Esophagus squamous epithelium (tissue), 5 donors: ENCODE measurements at places on chromosomes 1 and 21.

GRCh38 chr1:113540335-113540734, 150.0 kb downstream of the MAGI3 start:
- H3K36me3 ChIP-seq: no peaks in the 10 kb centered on the region
- no peak overlapping the region for H3K27ac ChIP-seq
- no peak for DNase-seq

- H3K4me3 ChIP-seq: no peak overlapping the region
- H3K4me1 ChIP-seq: no peaks in the 10 kb centered on the region
- no peaks in the 10 kb centered on the region for H3K27me3 ChIP-seq
Measured at GRCh38 chr1:202665417-202665816, 44.8 kb downstream of the SYT2 start.

GRCh38 chr1:2980849-2981248, 40.4 kb upstream of the ACTRT2 start:
- no peak overlapping the region for H3K4me3 ChIP-seq
- no peak for DNase-seq
- H3K27me3 ChIP-seq: no peaks in the 10 kb centered on the region
- no peaks in the 10 kb centered on the region for H3K4me1 ChIP-seq
- H3K36me3 ChIP-seq: no peaks in the 10 kb centered on the region
- no peak overlapping the region for H3K27ac ChIP-seq

- no peak overlapping the region for H3K27ac ChIP-seq
- H3K36me3 ChIP-seq: no peaks in the 10 kb centered on the region
- no peak overlapping the region for H3K4me3 ChIP-seq
- no peaks in the 10 kb centered on the region for H3K27me3 ChIP-seq
- DNase-seq: no peak
Measured at GRCh38 chr1:24481843-24482610, 20.6 kb upstream of the RCAN3 start.

- DNase-seq: no peak
- H3K4me3 ChIP-seq: no peak overlapping the region
Measured at GRCh38 chr1:167059045-167059808, 30.9 kb downstream of the GPA33 start.

- no peaks in the 10 kb centered on the region for H3K27me3 ChIP-seq
- H3K4me1 ChIP-seq: no peaks in the 10 kb centered on the region
- H3K4me3 ChIP-seq: no peak overlapping the region
- no peaks in the 10 kb centered on the region for H3K36me3 ChIP-seq
Measured at GRCh38 chr1:67892476-67893125, 59.3 kb upstream of the GNG12 start.

DNA sequence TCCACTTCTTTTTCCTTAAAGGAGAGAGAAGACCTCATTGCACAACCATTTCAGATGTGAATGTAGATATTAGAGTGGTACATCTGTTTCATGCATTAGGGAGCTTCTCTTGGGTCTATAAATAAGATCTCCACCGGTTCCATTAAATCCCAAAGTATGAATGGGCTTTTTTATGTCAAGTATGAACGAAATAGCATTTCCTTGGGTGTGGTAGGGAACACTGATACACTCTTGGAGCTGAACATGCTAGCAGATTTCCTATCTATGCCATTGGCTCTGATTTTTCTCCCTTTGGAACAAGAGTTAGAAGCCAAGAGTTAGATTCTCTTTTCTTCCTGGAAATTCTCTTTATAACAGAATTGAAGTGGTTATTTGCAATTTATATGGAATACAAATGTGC, 245.6 kb upstream of the ADAMTS5 start:
- H3K4me3 ChIP-seq: no peak overlapping the region
- H3K36me3 ChIP-seq: no peaks in the 10 kb centered on the region
- H3K27me3 ChIP-seq: no peaks in the 10 kb centered on the region
- H3K27ac ChIP-seq: no peak overlapping the region
- H3K4me1 ChIP-seq: no peaks in the 10 kb centered on the region
- DNase-seq: no peak

- DNase-seq: no peak
- H3K27ac ChIP-seq: peak overlapping the region; percentile 1
- no peak overlapping the region for H3K4me3 ChIP-seq
- H3K36me3 ChIP-seq: peaks cover 9% of the 10 kb centered on the region
Measured at GRCh38 chr21:15743593-15743992, 13.8 kb downstream of the USP25 start.

- no peaks in the 10 kb centered on the region for H3K27me3 ChIP-seq
- no peak for DNase-seq
- peaks cover 9% of the 10 kb centered on the region for H3K4me1 ChIP-seq
- H3K36me3 ChIP-seq: no peaks in the 10 kb centered on the region
- H3K27ac ChIP-seq: no peak overlapping the region
Measured at GRCh38 chr1:64137412-64137803, 66.0 kb upstream of the UBE2U start.

GRCh38 chr1:246065592-246065991, 441.5 kb downstream of the SMYD3 start:
- DNase-seq: no peak
- no peaks in the 10 kb centered on the region for H3K27me3 ChIP-seq
- no peak overlapping the region for H3K4me3 ChIP-seq
- H3K4me1 ChIP-seq: no peaks in the 10 kb centered on the region
- H3K36me3 ChIP-seq: no peaks in the 10 kb centered on the region

GRCh38 chr1:55825461-55825860, 610.3 kb upstream of the USP24 start:
- H3K27ac ChIP-seq: no peak overlapping the region
- DNase-seq: no peak
- H3K36me3 ChIP-seq: no peaks in the 10 kb centered on the region

- no peaks in the 10 kb centered on the region for H3K27me3 ChIP-seq
- H3K27ac ChIP-seq: no peak overlapping the region
- no peaks in the 10 kb centered on the region for H3K36me3 ChIP-seq
- DNase-seq: no peak
Measured at GRCh38 chr1:41917835-41918449, 780 bp downstream of the HIVEP3 start.

- H3K27ac ChIP-seq: no peak overlapping the region
- H3K4me1 ChIP-seq: no peaks in the 10 kb centered on the region
- no peaks in the 10 kb centered on the region for H3K36me3 ChIP-seq
- H3K27me3 ChIP-seq: peaks cover 91% of the 10 kb centered on the region
- no peak overlapping the region for H3K4me3 ChIP-seq
Measured at GRCh38 chr21:33042812-33043211, 17.1 kb downstream of the OLIG2 start.

DNA sequence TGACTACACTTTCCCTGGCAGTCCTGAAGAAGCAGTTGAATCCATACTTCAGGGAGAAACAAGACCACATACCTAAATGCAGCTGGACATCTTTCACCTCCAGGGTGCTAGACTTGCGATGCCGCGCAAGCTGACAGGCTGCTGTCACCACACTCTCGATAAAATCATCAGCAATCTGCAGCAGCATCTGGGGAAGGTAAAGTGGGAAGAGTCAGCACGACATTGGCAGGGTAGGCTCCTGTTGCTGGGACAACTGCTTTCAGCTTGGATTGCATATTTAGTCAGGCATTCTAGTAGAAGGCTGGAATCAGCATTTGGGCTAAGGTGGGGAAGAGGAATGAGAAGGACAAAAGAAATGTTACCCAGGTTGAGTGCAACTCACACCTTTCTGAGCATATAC, 21.1 kb downstream of the RAB42 start:
- H3K36me3 ChIP-seq: peaks cover 7% of the 10 kb centered on the region
- no peak overlapping the region for H3K27ac ChIP-seq
- no peak for DNase-seq
- no peaks in the 10 kb centered on the region for H3K27me3 ChIP-seq

DNA sequence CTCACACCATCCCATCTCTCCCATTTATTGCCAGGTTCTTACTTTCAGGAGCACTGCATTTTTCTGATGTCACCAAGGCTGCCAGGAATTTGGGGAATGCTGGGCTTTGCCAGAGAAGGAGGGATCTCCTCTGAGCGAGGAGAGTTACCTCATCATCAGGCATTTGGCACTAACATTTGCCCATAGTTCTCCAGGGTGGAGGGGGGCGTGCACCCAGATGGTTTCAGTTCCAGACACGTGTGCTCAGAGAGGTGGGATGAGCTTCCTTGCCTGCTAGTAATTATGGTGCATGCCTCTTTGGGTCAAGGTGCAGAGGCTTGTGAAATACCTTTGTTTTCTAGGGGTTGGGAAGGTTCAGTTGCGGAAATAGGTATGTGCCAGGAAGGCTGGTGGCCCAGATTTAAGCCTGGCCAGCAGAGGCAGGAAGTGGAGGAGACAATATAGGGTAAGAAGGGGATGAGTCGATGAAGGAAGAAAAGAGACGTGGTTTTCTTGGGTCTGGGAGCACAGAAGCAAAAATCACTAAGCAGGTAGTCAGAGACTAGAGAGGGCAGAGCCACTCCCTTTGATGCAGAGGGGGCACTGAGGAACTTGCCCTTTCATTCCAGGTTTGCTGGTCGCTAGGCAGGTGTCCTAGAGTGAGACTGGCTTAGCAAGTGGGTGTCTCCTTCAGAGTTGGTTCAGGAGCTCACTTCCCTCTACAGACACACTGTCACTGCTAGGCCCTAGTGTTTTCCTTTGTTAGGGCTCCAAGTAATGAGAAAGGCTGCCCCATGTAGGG, 7.2 kb downstream of the TUFT1 start:
- H3K4me3 ChIP-seq: no peak overlapping the region
- H3K4me1 ChIP-seq: peaks cover 20% of the 10 kb centered on the region
- no peaks in the 10 kb centered on the region for H3K36me3 ChIP-seq
- DNase-seq: no peak
- no peaks in the 10 kb centered on the region for H3K27me3 ChIP-seq

DNA sequence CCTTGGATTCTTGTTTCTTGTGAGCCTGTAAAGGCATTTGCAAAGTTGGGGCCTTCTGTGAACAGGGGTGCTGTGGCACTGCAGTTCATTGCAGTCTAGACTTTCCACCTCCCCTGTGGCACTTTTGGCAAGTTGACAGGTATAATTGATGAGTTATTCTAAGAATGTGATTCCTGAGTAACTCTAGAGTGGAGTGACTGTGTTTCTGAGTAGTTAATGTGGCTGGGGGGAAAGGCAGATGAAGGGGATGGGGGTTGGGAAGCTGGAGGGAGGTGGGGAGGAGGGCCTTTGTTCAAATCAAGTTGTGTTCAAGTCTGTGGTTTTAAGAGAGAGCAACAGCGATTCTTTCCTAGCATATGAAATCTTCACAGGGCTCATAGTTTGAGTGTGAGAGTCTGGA, 32.9 kb downstream of the PBX1 start:
- no peaks in the 10 kb centered on the region for H3K36me3 ChIP-seq
- H3K27me3 ChIP-seq: no peaks in the 10 kb centered on the region
- H3K4me3 ChIP-seq: no peak overlapping the region
- no peak for DNase-seq
- H3K27ac ChIP-seq: no peak overlapping the region

DNA sequence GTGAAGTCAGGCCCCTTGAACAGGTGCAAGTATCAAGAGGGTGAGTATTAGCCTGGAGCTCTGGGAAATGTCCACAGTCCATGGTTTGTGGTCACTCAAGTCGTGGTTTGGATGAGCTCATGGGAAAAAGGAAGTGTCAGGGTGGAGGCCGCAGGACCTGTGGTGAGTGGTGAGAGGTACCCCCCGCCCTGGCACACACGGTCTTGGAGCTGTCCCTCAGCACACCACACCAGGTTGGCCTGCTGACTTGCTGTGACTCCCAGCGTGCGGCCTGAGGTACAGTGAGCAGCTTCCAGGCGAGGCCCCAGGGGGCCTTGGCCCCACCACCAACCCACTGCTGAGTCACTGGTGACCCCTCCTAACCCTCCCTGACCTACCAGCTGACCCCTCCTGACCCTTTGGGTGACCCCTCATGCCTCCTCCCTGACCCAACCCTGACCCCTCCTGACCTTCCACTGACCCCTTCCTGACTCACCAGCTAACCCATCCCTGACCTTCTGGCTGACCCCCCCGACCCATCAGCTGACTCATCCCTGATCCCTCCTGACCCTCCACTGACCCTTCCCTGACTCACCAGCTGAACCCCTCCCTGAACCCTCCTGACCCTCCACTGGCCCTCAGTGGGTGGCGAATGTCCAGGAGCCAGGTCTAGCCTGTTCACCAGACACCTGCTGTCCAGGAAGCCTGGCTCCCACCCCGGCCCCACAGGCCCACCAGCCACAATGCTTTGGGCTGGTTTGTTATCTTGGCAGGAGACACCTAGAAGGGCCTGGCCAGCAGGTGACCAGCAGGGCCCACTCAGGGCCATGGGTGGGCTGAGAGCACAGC, 34.8 kb upstream of the RNF187 start:
- H3K4me1 ChIP-seq: peaks cover 11% of the 10 kb centered on the region
- H3K36me3 ChIP-seq: no peaks in the 10 kb centered on the region
- H3K4me3 ChIP-seq: no peak overlapping the region
- DNase-seq: no peak
- H3K27me3 ChIP-seq: no peaks in the 10 kb centered on the region
